ENCODE measurements at places on chromosomes 12 and 14.

DNA sequence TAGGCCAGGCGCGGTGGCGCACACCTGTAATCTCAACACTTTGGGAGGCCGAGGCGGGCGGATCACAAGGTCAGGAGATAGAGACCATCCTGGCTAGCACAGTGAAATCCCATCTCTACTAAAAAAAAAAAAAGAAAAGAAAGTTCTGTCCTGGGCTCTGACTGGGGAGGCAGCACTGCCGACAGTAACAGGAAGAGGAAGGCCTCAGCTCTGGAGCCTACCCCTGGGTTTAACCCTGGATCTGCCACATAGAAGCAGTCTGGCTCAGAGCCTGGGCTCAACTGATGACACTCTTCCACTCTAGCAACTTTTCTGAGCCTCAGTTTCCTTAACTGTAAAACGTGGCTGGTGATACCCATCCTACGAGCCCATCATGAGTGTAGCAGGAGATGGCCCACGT lies 60.5 kb downstream of the ACTN1 start:
- DNase-seq, result no peak

DNA sequence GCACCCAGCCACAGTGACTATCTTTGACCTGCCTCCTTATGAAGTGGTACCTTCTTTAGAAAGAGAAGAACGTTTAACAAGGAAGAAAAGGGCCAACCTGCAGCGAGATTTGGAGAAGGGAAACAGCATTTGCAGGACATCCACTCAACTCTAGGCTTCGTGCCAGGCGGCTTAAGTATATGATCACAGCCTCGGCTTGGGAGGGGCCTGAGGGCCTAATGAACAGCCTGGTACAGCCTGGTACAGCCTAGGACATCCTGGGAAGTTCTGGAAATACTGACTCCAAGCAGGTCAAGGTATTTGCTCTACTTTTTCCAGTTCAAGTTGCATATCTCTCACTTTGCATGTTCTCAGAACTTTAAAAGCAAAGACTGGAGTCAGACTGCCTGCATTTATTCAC lies 16.1 kb downstream of the HCAR2 start:
- no peak for DNase-seq

DNA sequence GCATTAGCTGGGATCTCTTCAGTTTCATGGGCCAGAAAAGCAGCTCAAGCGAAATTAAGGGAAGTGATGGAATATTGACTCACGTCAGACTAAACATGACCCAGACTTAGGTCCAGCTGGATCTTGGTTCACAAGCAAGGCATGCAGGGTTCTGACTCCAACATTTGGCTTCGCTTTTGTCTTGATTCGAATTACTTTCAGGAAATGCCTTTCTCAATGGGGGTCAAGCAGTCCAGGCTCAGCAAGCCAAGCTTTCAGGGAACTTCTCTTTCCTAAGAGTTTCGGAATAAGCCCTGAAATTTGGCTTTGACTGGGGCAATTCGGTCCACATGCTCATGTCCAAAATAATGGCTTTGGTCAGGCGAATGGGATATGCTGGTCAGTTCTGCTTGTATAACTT lies 678.7 kb upstream of the TMEM132C start:
- no peak for DNase-seq

- DNase-seq, result no peak
Measured at GRCh38 chr14:34072921-34073320, 122.0 kb upstream of the EGLN3 start.

DNA sequence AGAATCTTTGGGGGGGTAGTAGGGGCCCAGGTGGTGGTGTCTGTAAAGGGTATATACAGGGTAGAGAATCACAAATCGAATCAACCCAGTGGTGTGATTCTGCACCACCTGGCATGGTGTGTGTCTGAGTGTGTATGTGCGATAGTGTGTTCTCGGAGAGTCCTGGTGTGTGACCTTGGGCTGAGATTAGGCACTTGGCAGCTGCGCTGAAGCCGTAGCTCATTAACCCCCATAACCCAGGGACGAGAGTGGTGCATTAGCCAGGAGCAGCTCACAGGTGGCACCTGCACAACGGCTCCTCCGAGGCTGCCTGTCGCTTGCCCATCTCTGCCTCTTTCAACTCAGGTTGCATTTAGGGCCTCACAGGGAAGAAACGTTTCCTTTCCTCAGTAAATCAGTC lies 15.6 kb upstream of the TESC start:
- DNase-seq, result no peak

DNA sequence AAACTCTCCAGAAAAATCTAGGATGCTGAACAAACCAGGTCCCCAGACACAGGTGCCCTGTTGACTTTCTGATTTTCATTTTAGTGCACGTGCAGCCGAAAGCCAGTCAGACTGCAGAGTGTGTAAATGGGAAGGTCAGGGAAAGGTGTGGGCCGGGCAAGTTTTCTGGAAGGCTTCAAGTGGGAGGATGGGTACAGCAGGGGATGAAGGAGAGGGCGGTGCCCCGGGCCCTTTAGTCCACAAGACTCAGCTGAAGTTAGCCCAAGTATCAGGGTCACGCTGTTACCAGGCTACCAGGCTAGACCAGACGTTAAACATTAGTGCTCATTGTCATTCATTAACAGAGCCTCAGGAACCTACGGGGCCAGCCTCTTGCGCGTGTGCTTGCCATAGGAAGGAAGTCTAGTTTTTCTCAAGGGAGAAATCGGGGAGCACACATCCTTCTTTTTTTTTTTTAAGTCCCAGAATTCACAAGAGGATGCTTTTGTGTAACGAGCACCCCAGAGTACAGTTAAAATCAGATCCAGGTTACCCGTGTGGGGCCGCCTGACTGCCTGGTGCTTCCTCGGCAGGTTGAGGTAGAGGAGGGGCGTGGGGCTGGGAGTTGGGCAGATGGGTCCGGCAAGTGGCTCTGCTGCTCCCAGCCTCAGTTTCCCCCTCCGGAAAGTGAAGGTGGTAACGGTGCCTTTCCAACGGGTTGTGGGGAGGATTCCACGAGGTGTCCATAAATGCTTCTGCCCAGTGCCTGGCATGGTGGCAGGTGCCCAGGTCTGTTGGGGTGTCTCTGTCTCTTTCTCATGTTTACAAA lies 19.1 kb downstream of the BCL7A start:
- DNase-seq, result no peak

- no peak for DNase-seq
Measured at GRCh38 chr14:100749967-100750597, 23.4 kb downstream of the DLK1 start.

DNA sequence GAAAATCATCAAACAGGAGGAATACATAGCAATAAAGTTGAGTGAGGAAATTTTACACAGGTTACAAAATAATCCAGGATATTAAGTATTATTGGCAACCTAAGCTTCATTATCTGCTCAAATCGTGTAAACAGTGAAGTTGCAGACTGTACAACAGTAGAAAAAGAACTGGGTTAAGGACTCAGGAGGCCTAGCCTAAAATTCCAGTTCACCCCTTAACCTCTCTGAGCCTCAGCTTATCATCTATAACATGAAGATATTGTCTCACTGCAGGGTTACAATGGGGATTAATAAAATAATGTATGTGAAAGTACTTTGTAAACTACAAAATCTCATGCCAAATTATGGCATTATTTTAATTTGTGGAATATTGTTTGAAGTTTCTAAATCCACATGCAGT lies 26.0 kb downstream of the DDHD1 start:
- no peak for DNase-seq

DNA sequence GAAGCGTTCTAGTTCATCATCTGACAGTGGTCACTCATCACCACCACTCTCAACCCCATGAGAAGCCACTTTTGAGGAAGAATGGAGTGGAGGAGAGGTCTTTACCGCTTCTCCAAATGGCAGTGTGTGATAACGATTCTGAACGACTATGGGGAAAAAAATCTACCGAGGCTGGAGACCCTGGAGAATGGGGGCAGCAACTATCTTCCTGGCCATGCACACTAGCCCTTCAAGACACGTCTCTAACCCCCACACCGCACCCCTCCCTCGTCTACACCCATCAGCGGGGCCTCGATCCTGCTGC lies 365 bp downstream of the ING4 start:
- DNase-seq, result no peak

GRCh38 chr12:101695706-101696105 lies 1.7 kb upstream of the CHPT1 start:
- no peak for DNase-seq

GRCh38 chr12:2461046-2461445 lies 333.7 kb upstream of the FKBP4 start:
- DNase-seq, result no peak

GRCh38 chr12:92242907-92243306 lies 97.3 kb upstream of the BTG1 start:
- DNase-seq, result no peak

- no peak for DNase-seq
Measured at GRCh38 chr12:32477714-32478113, 78.4 kb downstream of the FGD4 start.

- DNase-seq, result no peak
Measured at GRCh38 chr12:102992297-102992696, 34.8 kb downstream of the ASCL1 start.

DNA sequence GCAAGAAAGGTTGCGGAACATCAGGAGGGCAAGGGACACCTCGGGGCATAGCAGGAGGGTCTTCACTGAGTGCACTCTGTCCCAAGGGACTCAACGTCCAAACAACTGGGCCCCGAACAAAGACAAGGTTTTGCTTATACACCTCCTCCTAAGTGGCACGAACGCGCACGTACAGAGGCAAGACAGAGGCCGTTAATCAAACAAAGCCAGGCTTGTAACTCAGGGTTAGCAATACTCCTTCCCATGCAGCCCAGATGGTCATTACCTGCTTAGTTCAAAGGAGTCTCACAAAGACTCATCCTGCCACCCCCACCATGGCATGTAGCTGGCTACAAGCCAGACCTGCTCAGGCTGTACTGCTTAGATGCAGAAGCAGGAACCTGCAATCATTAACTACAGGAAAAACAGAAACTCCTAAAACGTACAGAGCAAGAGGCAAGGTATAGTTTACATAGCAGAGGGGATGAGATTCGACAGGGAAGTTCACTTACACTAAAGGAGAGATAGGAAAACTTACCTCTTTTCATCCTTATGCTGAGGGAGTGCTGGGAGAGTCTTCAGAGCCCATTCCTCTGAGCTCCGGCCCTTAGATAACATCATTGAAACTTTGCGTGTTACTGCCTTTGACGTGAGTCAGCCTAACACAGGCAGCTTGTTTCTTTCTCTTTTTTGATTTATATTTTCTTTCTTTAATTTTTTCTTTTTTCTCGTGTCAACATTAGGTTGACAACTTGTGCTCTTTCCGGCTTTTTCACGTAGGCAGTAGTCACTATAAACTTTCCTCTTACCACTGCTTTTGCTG lies 1319.1 kb downstream of the TMEM121 start:
- peak; percentile 40 for DNase-seq

DNA sequence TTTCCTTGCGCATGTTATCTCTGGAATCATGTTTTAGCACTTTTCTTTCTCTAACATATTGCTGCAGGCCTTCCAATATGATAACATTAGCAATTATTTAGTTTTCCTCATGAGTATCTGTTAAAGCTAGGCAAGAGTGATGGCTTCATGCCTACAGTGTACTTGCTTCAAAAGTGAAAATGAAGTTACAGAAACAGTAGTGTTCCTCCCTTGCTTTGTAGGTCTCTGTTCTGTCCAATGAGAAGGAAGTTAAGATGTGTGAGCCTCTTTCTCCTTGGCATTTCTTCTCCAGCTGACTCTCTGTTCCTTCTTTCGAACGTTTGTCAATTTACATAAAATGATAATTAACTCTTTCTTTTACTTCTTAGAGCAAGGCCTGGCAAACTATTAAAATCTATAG lies 22.2 kb downstream of the LRRIQ1 start:
- no peak for DNase-seq

DNA sequence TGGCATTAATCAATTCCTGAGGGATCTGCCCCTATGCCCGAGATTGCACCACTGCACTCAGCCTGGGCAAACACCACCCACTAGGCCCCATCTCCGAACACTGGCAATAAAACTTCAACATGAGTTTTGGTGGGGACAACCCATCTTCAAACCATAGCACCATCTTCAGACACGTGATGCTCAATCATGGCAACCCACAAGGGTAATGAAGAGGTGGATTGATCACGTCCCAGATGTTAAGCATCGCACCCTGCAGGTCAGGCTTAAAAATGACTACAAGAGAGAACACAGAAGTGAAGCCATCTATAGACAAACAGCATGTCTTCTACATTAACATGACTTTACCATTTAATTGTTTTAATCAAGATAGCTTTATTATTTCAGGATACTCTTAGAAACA lies 42.8 kb upstream of the DDHD1 start:
- DNase-seq, result no peak

DNA sequence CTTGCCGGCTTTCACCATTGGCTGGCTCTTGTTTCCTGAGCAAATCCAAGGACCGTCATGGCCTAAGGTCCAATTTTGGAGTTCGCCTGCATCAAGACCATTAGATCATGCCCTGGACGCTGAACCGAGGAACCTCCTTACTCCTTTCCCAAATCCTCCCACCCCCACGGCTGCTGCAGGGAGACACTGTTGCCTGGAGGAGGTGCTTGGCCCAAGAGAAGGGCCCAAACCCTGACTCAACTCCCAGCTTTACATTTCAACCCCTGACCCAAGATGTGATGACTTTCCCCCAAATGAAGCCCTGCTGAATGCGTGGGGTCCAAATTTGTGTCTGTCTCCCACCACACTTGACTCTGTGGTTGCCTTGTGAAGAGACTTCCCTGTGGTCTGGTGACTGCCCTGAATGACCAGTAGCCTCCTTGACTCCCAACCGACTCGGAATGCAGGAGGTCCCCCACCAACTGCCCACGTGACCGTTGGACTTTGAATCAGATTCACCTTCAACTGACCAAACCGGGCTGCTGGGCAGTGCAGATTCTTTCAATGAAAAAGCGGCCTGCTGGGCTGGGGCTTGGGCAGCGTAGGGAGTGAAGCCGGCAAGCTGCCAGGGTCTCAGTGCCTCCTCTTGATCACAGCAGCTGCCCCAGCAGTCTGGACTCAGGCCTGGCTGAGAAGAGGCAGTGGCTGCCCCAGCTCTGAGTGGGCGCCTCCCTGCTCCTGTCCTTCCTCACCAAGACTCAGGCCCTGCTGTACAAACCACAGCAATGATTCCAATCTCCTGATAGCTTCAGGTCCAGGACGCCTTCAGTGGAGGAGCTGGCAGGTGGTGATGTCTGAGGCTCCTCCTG lies 46.7 kb upstream of the OASL start:
- DNase-seq, result no peak

Data from activated T-cell treated with anti-CD3 and anti-CD28 coated beads for 4 hours (primary cell).